ENCODE measurements at places on chromosomes 13 and 19. TPM values are rescaled to one million over a fixed set of nuclear protein-coding genes. Genes with fewer than 3 reads are reported as not detected.

TDRD12 gene
- 0.27 TPM for total RNA-seq

- DNase-seq = no peak
Observed at GRCh38 chr13:92179223-92179622, 780.8 kb downstream of the GPC5 start.

DNA sequence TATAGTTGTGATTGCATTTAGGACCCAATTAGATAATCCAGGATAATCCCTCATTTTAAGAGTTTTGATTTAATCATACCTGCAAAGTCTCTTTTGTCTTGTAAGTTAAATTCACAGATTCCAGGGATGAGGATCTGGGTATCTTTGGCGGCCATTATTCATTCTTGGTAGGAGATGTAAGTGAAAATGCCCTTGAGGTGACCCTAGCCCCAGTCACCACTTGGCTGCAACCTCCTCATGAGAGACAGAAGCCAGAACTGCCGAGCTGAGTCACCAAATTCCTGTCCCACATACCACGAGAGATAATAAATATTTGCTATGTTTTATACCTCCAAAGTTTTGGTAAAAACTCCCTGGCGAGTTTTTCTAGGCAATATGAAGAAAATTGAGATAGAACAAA, 389.4 kb downstream of the RFC3 start:
- no peak for DNase-seq

- DNase-seq = peak; percentile 12
Observed at GRCh38 chr19:40155749-40156265, 35.4 kb upstream of the MAP3K10 start.

DNA sequence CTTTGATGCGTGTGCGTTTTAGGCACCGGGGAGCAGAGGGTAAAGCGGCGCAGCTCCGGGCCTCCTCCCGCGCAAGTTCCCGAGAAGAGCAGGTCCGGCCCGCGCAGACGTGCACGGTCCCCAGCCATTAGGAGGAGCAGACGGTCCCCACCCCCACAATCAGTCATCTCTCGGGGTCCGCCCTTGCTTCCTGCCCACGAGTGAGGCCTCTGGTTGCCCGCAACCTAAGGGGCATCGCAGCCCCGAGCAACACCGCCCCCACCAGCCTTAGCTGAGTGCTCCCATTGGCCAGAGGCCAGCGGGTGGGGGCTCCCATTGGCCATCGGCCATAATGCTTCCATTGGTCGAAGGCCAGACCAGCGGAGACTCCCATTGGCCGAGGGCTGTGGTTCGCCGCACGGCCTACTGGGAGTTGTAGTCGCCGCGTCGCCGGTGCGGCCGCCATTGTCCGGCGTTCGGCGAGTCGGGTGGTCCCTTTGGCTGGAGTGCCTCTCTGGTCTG, at the start of gene ZNF8:
TSS of gene ZNF8 (plus strand) at position 415 of the 501 bp plus-strand sequence. CDS start 127 bp downstream, outside the sequence.
- peak; percentile 95 for DNase-seq

DNA sequence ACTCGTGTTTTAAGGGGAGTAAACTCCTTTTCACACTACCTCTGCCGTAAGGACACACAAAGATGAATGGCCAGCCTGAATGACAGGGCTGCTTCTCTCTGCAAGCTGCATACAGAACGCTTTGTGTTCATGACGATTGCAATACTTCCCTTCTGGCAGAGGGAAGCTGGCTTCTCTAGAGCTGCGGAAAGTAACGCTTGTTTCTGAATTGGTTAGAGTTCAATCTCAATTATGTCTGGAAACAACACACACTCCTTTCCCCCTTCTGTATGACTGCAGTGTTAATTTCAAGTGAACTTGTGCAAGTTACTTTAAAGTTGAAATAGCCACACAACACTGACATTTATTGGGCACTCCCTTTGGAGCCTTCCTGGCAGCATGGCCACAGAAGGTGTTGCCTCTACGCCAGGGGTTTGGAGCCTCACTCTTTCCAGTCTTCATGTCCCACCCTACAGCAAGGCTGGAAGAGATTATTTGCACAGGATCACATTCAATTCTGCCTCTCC, 242.6 kb downstream of the NDFIP2 start:
- no peak for DNase-seq

DNA sequence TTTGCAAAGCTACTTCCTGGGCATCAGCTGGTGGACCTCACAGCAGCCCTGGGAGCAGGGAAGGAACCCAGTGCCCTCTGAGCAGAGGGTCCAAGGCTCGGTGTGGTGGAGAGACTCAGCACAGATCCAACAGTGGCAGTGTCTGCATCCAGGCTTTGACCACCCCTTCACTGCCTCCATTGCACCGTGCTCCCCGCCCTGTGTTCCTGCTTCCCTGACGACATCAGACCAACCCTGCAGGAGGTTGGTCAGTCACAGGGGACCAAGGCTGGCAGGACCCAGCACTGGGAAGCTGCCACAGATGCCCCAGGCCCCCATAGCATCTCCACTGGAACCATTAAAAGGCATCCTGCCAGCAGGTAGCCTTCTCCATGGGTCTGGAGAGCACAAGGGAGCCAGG, 7.8 kb upstream of the VSTM2B start:
- no peak for DNase-seq

DNA sequence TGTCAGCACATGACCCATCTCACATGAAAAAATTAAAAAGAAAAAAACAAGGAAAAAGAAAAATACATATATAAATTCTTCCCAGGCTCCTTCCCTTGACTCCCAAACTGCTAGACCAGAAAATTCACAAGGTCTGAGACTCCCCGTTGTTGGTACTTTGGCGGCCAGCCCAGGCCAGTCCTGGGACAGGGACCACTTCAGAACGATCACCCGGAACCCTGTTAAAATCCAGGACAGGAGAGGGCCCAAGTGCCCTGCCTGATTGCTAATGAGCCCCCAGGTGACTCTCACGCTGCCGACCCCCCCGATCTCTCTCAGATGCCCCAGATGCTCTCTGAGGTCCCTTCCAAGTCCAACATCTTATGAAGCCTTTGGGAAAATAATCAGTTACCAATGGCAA, 107.2 kb downstream of the COL4A2 start:
- no peak for DNase-seq

DNA sequence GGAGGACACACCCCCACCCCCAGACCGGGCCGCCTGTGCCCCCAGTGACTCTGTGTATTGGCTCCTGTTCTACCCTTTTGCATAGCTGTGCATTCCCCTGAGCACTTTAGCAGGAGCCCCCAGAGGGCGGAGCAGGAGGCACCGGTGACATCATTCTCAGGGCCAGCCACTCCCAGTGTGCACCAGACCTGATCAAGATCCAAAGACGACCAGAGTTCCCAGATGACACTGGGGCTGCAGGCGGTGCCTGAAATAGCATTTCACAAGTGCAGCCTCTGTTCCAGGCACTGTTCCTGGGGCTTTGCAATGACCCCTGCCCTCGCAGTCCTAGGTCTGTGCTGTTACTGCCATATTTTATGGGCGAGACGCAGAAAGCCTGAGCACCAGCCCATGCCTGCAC, 14.5 kb upstream of the PTPRS start:
- DNase-seq = no peak

GRCh38 chr13:29162638-29163235, 342.6 kb downstream of the MTUS2 start:
- no peak for DNase-seq

DNA sequence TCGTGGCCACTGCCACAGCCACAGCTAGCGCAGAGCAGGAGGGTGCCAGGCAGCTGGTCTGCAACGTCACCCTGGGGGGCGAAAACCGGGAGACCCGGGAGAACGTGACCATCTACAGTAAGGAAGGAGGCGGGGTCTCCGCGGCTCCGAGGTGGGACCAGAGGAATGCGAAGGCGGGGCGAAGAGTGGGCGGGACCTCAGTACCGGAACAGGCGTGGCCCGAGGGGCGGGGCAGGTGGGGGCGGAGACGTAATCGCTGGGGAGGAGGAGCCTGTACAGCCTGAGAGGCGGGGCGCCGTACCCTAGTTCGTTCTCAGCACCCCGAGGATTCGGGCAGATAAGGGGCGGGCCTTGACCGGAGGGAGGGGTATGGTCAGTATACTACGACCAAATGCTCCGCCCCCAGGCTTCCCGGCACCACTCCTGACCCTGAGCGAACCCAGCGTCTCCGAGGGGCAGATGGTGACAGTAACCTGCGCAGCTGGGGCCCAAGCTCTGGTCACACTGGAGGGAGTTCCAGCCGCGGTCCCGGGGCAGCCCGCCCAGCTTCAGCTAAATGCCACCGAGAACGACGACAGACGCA, 2.5 kb downstream of the ICAM5 start:
- no peak for DNase-seq

DNA sequence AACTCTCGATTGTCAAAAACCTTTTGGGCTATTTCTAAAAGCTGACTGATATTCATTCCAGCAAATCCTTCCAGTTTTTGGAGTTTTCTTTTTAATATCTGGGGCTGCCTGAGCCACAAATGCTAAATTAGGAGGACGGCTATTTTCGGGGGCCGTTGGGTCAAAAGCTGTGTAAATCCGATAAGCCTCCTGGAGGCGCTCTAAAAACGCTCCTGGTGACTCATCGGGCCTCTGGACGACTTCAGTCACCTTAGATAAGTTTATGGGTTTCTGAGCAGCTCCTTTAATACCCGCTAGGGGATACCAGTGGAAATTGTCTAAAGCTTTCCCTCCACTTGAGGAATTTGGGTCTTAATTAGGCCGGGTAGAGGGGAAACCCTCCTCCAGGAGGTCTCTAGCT, 66.4 kb downstream of the ZNF730 start:
- no peak for DNase-seq

DNA sequence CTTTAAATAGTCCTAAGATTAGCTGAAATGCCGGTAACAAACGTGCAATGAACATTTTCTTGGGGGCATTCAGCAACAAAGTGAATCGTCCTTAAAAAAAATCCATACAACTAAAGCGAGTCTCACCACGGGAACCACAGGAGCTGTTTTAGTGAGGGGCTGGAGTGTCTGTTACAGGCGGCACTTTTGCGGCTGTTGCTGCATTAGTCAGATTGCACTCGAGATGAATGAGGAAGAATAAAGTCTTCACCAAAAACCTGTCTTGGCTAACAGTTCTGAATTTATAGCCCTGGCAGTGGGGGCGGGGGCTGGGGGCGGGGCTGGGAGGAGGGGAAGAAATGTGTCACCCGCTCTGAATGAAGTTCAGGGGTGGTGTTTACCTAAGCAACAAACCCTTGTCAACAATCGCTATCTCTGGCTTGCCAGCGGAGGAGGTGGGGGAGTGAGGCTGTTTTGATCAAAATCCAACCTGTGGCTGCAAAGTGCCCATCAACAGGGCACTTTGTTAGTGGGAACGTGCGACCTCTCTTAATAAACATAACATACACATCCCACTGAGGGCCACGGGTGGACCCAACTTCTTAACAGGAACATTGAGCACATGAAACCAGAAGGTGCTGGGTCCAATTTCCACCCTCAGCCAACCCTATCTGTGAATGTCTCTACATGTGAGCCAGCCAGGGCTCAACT, 44.5 kb downstream of the RFX2 start:
- DNase-seq = no peak

DNA sequence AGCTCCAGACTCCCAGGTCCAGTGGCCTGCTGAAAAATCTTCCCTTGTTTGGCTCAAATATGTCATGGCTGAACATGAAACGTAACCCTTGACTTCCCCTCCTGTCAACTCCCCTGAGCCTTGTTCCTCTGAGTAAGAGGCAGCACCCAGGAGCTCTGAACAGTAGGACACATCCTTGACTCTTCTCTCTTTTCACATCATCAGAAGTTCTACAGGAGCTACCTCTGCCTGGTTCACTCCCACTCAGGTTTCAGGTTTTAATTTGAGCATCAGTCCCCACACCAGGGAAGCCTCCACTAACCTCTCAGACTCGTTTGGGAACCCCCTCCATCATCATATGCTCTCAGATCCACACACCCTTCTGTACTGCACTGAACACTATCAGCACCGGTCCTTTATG, 30.3 kb downstream of the ZNF823 start:
- no peak for DNase-seq

DNA sequence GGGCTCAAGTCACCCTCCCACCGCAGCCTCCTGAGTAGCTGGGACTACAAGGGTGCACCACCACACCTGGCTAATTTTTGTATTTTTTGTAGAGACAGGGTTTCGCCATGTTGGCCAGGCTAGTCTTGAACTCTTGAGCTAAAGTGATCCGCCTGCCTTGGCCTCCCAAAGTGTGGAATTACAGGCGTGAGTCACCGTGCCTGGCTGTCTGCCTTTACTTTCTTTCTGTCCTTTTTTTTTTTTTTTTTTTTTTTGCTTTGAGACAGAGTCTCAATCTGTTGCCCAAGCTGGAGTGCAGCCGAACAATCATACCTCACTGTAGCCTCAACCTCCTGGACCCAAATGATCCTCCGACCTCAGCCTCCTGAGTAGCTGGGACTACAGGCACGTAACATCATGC, 25.0 kb upstream of the OR1M1 start:
- no peak for DNase-seq

DNA sequence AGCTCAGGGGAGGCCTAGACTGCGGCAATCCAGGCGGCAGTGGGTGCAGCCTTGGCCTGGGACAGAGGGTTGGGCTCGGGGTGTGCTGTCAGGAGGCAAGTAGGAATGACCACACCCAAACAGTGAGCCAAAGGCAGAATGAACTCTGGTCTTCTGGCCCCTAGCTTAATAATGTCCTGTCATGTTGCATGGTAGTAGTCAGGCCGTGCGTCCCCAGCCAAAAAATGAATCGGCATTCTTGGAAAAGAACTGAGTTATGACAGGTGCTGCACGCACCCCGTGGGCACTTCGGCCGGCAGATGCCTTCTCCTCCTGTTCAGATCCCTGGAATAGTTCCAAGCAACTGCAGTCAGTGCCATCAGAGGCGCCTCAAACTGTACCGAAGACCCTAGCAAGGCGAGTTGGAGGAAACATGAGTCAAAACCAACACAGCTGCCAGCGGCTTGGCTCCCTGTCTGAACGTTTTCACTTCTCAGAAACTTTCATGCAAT, 55.9 kb downstream of the ATP7B start:
- peak; percentile 84 for DNase-seq

DNA sequence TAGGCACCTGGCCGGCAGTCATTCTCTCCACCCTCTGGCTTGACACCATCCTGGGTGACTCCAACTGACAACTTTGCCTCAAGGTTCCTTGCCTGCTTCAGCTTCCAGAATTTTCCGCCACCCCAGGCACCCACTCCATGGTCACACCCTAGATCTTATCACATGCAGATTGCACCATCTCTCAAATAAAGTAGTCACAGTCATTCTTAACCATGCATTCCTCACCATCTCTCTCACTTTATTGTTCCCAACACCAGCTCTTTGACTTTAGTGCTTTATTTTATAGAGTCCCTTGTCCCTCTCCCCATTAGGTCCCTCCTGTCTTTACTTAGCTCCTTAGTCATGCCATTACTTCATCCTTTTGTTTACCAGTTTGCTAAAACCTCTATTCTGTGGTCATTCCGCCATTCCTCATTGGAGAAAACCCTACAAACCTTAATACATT, 351.7 kb downstream of the SPRY2 start:
- no peak for DNase-seq

DNA sequence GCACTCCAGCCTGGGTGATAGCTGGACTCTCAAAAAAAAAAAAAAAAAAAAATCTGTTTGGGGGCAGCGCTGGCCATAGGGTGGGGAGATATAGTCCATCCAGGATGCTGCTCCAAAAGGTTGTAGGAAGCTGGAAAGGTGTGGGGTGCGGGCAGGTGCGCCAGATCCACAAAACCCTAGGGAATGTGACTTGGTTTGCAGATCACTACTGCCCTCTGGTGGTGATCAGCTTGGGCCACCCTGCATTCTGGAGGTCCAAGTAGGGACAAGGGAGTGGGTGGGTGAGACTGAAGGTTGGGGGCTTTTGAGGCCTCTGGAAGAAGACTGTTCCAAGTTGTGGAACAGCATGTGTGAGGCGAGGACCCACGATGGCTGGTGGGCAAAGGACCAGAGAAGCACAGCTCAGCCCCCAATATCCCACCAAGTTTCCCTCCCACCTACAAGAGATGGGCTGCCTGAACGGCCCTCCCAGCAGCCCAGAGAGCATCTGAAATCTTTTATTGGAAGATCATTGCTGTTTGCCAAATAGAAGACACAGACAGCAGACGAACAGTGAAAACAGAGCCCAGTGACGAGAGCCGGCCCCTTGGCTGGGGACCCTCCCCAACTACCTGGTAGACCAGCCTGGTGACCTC, 10.4 kb upstream of the TYK2 start:
- peak; percentile 71 for DNase-seq

All from G401 (cell line).